ENCODE measurements at places on chromosomes 4 and X.

DNA sequence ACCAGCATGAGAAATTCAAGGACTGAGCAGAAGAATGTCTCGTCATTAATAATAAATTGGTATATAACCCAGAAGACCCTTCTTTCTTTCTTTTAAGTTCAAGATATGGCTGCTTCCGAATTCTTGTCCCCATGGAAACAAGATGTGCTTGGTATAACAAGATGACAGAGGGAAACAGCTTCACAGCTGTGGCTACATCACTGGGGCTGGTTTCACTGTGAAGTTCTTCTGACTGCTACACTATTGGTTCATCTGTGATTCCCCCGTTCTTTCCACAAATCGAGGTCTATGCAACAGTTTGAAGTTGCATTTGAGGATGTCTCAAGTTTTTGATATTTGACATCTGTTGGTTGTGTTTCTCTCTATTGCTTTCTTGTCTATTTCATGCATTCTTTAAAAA, 12.3 kb upstream of the DTHD1 start:
- no peak for DNase-seq

DNA sequence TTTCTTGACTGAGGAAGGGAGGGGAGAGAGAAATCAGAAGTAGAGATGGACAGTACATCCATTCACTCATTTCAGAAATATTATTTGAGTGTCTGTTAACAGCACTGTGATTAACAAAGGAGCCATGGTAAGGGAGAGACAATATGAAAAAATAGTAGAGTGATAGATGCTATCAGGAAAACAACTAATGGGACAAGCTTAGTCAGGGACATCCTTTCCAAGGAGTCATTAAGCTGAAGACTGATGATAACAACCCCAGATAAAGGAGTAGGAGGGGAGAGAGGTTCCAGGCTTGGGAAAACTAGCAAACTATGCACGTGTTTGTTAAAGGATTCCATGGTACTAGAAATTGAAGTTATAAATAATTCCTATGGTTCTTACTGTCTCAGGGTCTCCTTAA, 122.2 kb downstream of the CBR4 start:
- no peak for DNase-seq

GRCh38 chr4:110198049-110198434, 373 bp downstream of the ELOVL6 start:
- DNase-seq: no peak

- DNase-seq: no peak
These were observed 348.4 kb downstream of the FAM47B start for GRCh38 chrX:35291013-35291412.

Measured in NCI-H446 (cell line).